H1 (cell line): ENCODE measurements at places on chromosomes 6 and 20. TPM values are rescaled to one million over a fixed set of nuclear protein-coding genes. Genes with fewer than 3 reads are reported as not detected.

- no peak overlapping the region for H3K4me3 ChIP-seq
- no peaks in the 10 kb centered on the region for H3K36me3 ChIP-seq
- no peaks in the 10 kb centered on the region for H3K27me3 ChIP-seq
Measured at GRCh38 chr6:142883011-142883410, 62.0 kb downstream of the HIVEP2 start.

GRCh38 chr6:82361631-82362030, 2.0 kb upstream of the TPBG start:
- no peaks in the 10 kb centered on the region; the same call in 1 of the 2 replicates for H3K27me3 ChIP-seq
- peaks cover 6% of the 10 kb centered on the region for H3K4me1 ChIP-seq
- no peaks in the 10 kb centered on the region for H3K36me3 ChIP-seq
- H3K4me3 ChIP-seq = no peak overlapping the region
- DNase-seq = no peak

DNA sequence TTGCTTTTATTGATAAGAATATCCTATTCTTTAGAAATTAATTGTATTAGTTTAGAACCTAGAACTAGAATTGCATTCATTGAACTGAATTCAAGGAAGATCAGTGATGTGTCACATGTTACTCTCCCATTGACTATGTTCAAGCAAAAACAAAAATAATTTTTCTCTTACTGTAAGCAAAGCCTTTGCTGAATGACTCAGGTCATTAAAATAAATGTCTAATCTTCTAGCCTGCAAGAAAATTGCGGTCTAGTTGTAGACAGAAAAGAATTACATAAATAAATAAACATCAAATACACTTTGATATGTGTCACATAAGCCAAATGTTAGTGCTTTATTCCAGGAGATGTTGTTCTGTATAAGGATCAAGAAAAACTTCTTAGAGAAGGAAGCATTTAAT, 387.9 kb downstream of the ADGRB3 start:
- H3K36me3 ChIP-seq = no peaks in the 10 kb centered on the region
- H3K27me3 ChIP-seq = no peaks in the 10 kb centered on the region
- H3K27ac ChIP-seq = no peak overlapping the region

DNA sequence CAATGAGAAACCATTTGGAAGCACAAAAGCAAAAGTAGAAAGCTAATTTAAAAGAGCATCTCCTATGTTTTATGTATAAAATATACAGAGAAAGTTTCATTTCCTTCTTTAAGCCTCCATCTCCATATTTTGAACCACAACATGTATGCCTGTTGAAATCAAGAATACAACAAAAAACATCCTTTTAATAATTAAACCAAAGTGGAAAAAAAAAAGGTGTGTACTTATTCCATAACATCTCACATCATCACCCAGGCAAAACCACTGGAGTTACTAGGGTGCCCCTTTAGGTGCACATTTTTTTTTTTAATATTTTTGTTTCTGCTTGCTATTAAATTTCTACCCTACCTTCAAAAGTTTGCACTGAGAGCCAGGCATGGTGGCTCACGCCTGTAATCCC, 43.0 kb downstream of the EDN1 start:
- H3K36me3 ChIP-seq = no peaks in the 10 kb centered on the region
- H3K4me1 ChIP-seq = no peaks in the 10 kb centered on the region; the same call in 1 of the 2 replicates
- no peak overlapping the region for H3K27ac ChIP-seq
- no peak overlapping the region for H3K4me3 ChIP-seq
- H3K27me3 ChIP-seq = no peaks in the 10 kb centered on the region

GRCh38 chr6:42369568-42369967, 82.2 kb downstream of the TRERF1 start:
- no peak overlapping the region for H3K4me3 ChIP-seq
- H3K27ac ChIP-seq = no peak overlapping the region
- H3K4me1 ChIP-seq = peaks cover 3% of the 10 kb centered on the region; the same call in 1 of the 2 replicates
- H3K27me3 ChIP-seq = no peaks in the 10 kb centered on the region

DNA sequence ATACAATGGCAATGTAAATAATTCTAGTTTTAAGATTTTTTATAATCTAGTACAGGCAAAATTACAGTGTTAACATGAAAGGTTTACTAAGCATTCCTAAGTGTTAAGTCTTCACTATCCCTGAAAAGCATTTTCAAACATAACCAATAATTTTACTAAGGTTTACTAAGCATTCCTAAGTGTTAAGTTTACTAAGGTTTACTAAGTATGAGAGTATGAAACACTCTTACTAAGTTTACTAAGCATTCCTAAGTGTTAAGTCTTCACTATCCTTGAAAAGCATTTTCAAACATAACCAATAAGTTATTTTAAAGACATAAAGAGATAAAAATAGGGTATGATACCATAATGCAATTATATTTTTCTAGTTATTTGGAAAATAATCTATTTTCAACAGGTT, 82.6 kb downstream of the PRSS35 start:
- H3K27me3 ChIP-seq = no peaks in the 10 kb centered on the region
- H3K27ac ChIP-seq = no peak overlapping the region
- no peak for DNase-seq
- no peaks in the 10 kb centered on the region for H3K36me3 ChIP-seq
- H3K4me3 ChIP-seq = no peak overlapping the region

DNA sequence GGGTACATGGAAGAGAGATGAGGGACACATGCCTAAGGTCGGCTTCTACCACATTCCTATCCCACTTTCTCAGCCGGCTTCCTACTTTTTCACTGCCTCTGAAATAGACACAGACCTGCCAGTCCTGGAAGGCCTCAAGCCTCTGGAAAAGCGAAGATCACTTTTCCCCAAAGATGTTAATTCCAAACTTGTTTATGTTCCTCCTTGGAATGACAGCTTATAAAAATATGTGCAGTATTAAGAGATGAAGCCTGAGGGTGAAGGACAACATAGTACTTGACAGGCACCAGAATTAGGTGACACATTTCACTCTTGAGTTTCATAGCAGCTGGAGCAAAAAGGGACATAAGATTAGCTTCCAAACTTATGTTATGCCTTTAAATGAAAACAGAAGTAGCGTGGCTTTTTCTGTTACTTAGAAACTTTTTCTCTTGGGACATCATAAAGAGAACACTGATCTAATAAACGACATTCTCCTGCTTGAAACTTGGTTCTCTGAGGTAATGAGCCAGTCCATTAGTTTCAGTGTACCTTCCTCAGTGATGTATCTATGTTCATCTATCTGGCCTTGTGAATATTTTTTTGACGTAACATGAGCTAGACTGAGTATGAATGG, 25.3 kb downstream of the FOXO3 start:
- no peak overlapping the region for H3K27ac ChIP-seq
- peaks cover 9% of the 10 kb centered on the region for H3K4me1 ChIP-seq
- no peaks in the 10 kb centered on the region for H3K36me3 ChIP-seq
- no peak overlapping the region for H3K4me3 ChIP-seq
- no peak for DNase-seq
- H3K27me3 ChIP-seq = no peaks in the 10 kb centered on the region

Gene MAS1
- not detected in 2 replicates for total RNA-seq

Gene PDE10A
- 2.4 and 2.6 TPM in 2 replicates for total RNA-seq

DNA sequence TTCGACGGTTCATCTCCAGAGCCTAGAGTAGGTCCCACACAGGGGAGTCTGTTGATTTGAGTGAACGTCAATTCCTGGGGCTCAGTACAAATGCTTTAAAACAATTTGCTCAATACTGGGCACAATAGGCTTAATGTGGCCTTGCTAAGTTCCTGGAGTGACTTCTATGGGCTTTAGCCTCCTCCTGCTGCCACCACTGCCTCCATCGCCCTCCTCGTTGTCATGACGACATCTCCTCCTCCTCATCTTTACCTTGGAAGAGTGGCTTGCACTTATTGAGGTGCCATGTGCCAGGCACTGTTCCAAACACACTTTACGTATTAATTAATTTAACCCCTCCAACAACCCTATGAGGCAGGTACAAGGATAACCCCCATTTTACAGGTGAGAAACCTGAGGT, 11.8 kb upstream of the ZMYND8 start:
- H3K4me3 ChIP-seq = peak overlapping the region; percentile 77
- peaks cover 16% of the 10 kb centered on the region for H3K4me1 ChIP-seq
- peaks cover 3% of the 10 kb centered on the region for H3K36me3 ChIP-seq
- peak overlapping the region; percentile 86 for H3K27ac ChIP-seq

Gene ADGRF1
- total RNA-seq = not detected in 2 replicates

- H3K4me3 ChIP-seq = no peak overlapping the region
- no peak overlapping the region for H3K27ac ChIP-seq
- H3K4me1 ChIP-seq = no peaks in the 10 kb centered on the region
- no peak for DNase-seq
- H3K36me3 ChIP-seq = no peaks in the 10 kb centered on the region
Measured at GRCh38 chr6:34259529-34260069, 10.8 kb upstream of the SMIM29 start.

GRCh38 chr6:53483423-53484353, 61.2 kb downstream of the GCLC start:
- H3K27me3 ChIP-seq = no peaks in the 10 kb centered on the region
- H3K27ac ChIP-seq = no peak overlapping the region
- DNase-seq = no peak
- no peak overlapping the region for H3K4me3 ChIP-seq
- no peaks in the 10 kb centered on the region for H3K36me3 ChIP-seq
- no peaks in the 10 kb centered on the region for H3K4me1 ChIP-seq

DNA sequence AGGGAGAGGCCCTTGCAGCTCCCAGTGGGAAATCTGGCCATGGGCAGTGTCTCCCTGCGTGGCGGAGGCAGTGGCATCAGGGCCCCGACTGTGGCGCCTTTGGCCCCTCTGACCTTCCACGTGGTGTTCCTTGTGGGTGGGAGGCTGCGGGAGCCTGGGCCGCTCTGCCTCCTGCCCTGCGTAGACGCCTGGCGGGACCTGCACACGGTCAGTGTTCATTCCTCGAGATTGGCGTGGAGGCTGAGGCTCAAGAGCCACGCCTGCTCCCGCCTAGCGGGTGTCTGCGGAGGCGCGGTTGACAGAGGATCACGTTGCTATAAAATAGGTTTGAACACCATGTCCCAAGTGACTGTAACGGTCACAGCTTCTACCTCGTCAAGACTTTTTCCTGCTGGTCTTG, 14.0 kb downstream of the COL9A3 start:
- H3K4me1 ChIP-seq = no peaks in the 10 kb centered on the region
- H3K36me3 ChIP-seq = peaks cover 6% of the 10 kb centered on the region; the same call in 1 of the 2 replicates
- H3K27ac ChIP-seq = no peak overlapping the region
- H3K4me3 ChIP-seq = no peak overlapping the region
- no peak for DNase-seq
